ENCODE measurements at places on chromosomes 16 and 17.

- DNase-seq = no peak
Measured at GRCh38 chr16:84605339-84605848, 12.5 kb downstream of the COTL1 start.

- DNase-seq = no peak
Measured at GRCh38 chr16:89153848-89154271, 17.7 kb upstream of the CDH15 start.

DNA sequence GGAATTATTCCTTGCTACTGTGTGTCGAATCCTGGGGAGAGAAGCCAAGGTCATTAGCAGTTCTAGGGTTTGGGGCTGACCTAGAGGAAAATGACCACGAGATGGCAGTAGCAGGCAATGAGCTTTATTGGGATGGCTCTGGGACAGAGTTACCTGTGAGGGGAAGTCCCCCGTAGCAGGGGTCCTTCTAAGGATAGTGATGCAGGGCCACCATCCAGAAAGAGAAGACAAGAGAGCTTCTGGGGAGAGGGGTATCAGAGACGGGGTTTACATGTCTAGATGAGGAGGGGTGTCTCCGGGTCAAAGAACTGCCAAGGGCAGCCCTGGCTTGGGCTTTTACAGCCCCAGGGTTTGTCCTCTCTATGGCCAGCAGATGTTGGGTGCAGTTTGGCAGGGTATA is 6.4 kb upstream of the GGT6 start:
- no peak for DNase-seq

DNA sequence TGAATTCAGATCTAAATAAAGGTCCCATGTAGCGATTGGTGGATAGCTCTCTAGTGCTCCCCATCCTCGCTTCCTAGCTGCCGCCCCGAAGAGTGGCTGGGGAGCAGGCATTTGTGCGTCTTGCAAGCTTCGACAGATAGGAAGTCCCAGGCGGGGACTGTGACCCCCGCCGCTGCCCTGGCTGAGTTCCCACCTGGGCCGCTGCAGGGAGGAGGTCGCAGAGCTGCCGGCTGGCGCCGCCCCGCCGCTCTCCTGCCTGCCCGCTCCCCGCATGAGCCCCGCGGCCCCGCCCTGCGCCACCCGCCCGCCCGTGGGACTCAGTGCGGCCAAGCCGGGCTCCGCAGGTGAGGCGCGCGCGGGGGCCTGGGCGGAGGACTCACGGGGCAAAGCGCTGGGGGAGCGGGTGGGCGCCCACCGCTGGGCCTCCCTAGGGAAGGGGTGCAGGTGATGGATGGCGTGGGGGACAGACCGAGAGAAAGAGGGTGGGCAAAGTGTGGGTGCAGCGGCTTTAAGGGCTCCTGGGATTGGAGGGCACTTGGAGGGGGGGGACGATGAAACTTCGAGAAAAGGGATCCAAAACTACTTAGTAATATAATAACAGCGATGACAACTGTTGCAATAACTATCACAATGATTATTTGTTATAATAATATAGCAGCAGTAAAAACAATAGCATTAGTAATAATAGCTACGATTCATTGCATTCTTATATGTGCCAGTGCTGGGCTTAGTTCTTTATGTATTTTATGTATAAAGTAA is at the start of gene OTOA:
Gene OTOA (plus strand): TSS at position 80 of the 759 bp plus-strand sequence. CDS start 14,547 bp downstream, outside the sequence.
- DNase-seq = no peak

DNA sequence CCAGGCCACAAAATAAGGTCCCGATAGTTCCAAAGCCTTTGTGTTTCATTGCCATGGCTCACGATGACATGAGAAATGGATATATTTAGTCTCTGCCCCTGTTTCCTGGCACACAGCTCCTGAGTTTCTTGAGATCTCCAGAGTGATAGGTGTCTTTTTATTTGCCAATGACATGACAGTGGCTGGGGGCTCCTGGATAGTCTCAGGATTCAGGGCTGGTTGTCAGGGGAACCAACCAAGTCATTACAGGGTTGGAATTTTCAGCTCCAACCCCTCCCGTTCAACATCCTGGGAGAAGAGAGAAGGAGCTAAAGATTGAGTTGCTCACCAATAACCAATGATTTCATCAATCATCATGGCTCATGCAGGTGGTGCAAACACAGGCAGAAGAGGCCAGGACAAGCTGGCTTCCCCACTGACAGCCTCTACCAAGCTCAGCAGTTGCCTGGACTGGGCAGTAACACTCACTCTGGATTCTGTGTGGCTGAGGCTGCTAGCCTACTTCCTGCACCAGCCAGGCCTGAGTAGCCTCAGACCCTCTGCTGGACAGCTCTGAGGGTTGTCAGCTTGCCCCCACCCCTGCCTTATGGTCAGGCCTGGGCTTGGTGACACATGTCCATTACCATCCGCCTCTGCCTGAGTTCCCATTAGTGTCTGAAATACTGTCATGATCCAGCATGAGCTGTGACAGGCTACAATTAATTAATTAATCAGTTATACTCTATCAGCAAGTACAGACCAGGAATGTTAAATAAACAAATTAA is 534.4 kb upstream of the CDH5 start:
- no peak for DNase-seq

DNA sequence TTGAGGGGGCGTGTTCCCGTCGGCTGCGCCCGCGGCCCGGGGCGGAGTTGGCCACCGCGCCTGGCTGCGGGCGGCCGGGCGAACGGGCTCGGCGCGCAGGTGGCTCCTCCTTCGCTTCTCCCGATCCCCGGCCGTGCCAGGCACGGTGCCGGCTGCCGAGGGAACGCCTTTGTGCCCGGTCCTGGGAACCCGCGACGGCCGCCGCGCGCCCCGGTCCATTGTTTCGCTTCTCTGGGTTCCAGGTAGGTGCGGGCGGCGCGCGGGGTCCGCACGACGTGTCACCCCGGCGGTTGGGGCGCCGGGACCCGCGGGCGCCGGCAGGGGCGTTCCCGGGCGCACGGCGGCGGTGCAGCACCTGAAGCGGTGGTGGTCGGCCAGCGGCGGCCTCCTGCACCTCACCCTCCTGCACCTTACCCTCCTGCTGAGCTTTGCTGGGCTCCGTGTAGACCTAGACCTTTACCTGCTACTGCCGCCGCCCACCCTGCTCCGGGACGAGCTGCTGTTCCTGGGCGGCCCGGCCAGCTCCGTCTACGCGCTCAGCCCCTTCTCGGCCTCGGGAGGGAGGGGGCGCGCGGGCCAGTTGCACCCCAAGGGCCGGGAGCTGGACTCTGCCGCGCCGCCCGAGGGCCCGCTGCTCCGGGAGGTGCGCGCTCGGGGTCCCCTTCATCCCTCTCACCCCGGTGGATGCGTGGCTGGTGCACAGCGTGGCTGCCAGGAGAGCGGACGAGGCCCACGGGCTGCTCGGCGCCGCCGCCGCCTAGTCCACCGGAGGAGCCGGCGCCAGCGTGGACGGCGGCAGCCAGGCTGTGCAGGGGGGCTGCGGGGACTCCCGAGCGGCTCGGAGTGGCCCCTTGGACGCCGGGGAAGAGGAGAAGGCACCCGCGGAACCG is 99.9 kb downstream of the EFCAB13 start:
- DNase-seq = no peak

GRCh38 chr17:41939044-41939692 is 8.8 kb downstream of the ODAD4 start:
- no peak for DNase-seq

DNA sequence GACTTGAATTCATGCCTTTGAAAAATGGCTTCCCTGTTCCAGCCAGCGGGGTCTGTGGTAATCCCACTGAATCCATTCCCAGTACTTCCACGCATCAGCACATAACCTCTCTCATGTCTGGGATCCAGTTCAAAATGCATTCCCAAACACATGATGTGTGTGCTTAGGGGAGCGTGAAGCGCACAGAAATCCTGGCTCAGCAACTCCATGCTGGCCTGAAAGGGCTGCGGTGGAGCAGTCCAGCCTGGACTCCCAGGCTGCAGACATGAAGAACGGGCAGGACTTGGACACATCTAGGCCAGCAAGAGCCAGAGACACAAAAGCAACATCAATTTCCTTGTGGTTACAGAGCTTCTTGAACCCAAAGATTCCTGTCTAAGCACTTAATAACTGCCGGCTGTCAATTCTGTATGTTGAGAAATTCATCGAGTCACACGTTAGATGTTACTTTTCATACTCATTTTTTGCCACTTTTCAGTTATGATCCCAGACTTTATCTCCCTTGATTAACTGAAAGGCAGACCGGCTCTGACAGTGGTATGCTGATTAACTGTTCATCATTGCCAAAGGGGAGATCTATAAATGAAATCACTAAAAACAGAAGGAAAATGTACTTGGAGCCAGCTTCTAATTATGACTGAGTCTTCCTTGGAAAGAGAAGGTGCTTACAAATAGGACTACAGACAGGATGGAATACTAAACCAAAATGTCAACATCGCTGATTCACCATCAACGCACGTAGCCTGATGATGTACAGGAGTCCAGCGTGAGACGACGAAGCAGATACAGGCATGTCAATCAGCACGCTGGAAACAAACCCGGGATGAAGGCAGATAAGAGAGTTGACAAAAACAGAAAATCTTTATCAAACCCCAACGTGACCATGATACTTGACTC is 23.0 kb downstream of the NSMCE1 start:
- no peak for DNase-seq

DNA sequence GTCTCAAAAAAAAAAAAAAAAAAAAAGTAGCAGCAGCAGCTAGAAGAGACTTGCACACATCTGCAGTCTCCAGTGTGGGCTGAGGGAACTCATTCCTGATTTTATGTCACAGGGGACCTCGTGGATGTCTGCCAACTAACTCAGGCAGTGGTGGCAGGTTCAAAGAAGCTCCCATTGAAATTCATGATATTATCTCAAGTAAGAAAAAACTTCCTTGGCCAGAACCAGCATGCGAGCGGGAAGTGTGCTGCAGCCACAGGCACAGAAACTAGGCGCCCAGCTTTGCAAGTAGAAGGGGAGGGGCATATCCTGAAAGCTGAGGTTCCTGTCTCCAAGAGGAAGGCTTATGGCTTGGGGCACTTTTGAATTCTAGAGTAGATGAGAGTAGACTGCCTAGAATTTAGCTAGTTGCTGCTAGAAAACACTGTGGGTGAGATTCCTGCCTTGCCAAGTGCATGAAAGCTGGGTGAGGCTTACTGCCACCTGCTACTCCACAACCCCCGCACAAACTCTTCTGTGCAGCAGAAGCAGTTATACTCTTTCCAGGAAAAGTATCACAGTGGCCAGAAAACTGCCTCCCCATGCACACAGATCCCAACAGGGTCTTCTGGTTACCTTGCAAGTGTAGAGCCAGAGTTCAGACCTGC is 603.8 kb upstream of the CA10 start:
- DNase-seq = no peak

GRCh38 chr16:29146266-29146665 is 161.4 kb downstream of the LAT start:
- no peak for DNase-seq

DNA sequence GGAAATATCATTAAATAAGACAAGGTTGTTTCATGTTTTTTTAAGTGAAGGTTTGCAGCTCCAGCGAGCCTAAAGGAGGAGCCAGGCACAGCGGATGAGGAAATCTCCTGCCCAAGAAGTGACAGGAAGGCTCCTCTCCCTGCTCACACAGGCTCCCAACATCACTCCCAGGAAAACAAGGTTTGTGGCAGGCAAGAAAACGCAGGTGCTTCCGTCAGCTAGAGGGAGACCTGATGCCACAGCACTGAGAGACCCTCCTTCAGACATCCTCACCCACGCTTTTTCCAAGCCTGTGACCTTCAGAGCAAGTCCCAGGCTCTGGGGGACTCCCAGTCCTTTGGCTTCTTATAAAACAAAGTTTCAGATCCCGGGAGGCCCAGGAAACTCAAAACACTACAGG is 89.7 kb downstream of the ZNF423 start:
- DNase-seq = no peak

- DNase-seq = no peak
Measured at GRCh38 chr17:80598813-80599545, 54.3 kb downstream of the RPTOR start.

GRCh38 chr17:42683407-42684034 is 1.2 kb downstream of the CNTNAP1 start:
- no peak for DNase-seq

DNA sequence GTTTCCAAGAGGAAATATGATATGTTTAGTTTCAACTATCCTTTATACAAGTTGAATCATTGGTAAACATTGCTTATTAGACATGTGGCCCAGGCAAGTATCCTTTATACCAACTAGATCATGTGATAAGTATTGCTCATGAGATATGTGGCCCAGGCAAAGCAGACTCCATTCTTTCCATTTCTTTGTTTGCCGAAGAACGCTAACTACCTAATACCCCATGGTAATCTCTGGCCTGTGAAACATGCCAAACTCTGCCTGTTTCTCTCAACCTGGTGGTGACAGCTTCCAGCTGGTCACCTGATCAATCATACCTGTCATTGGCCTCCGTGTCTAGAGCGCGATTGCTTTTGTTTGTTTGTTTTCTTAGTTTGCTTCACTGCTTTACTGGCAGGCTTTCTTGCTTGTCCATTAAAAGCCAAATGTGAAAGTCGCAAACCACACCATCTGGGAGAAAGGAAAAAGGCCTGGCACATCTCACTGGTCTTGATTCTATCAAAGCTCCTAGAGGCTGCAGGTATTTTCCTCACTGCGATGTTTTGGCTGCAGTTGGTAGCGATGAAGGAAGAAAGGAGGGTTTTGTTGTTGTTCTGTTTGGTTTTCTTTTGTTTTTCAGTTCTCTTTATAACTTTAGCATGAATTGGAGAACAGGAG is 686.2 kb downstream of the KCNJ2 start:
- DNase-seq = no peak

DNA sequence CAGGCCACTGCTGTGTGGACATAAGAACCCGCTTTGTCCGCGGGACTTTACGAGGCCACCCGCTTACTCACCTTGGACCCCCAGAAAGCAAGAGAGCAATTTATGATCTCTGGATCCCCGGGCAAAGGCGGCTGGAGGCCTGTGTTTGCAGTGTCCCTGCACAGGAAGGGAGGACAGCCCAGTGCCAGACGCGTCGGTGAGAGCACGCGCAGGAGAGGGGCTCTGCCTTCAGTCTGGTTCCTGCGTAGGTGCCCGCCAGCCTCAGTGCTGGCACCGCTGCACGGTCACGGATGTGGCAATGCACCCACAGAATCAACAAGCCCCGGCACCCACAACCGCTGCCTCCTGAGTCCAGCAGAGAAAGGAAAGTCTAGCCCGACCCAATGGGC is 248.4 kb downstream of the C16orf95 start:
- no peak for DNase-seq

DNA sequence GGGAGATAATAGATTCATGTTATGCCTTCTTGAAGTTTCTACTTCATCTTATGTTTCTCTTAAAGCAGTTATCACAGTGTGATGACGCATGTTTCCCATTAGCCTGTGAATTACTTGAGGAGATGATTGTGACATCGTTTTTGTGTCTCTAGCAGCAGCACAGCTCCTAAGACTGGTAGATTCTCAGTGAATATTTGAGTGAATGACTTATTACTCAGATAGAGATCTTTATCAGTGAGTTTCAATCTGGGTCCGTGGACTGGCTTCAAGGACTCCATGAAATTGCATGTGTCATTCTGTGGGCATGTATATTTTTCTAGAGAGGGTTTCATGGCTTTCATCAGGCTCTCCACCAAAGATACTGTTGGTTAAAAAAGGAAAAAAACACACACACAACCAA is 29.9 kb downstream of the YPEL2 start:
- DNase-seq = no peak
